HT-29 (cell line): ENCODE measurements at places on chromosomes 4 and X. TPM values are rescaled to one million over a fixed set of nuclear protein-coding genes. Genes with fewer than 3 reads are reported as not detected.

GRCh38 chr4:123699880-123700771, 303.5 kb downstream of the SPRY1 start:
- no peak for DNase-seq

Gene SLC25A43
- total RNA-seq: 9.0 and 11.3 TPM in 2 replicates

Gene PGRMC1
- 169 and 172 TPM in 2 replicates for total RNA-seq

DNA sequence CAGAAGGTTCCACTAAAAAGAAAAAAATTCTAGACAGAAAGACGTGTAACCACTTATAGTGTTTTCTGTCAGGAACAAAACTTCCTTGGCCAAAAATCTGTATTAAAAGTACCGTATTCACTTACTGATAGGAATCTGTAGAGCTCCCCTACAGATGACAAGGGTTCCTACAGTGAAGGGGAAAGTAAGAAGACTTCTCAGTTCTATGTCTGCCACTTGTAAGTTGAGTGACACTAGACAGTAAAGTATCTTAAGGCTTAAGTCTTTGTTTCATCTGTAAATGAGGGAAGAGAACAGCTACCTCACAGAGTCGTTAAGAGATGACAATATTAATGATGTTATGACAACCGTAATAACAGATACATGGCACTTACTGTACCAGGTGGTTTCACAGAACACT, 3.3 kb downstream of the COQ2 start:
- peak; percentile 16 for DNase-seq

Gene P2RY8
- not detected in 2 replicates for total RNA-seq

DNA sequence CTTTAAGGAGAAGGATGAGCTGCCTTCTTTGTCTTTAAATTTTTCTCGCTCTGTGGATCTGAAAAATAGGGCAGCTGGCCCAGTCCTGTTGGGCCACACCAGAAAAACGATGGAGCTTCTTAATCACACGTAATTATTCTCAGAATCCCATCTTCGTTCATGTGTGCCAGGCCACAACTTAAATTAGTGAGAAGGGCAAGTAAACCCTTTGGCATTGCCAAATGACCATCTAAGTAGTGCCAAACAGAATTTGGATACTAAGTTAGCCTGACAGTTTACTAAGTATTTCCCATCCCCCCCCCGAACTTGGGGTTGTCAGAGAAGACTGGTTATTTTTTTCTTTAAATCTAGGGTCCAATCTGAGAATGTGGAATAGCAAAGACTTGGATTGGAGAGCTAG, 62.0 kb downstream of the CASP3 start:
- DNase-seq: no peak

DNA sequence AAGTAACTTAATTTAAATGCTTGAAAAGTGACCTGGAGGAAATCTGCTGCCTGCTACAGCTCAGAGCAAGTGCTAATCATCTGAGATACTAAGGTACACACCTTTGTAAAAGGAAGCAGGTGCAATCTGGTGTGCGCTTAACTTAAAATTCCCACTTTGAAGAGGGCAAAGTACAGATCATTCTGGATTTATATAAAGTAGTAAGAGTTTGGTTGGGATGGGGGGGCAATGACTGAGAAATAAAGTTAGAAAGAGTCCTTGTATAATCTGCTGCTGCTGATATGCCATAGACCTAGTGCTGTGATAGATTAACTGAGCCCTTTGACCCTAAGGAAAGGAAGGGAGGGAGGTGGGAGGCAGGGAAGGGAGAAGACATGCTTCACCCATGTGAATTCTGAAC, 141.0 kb downstream of the MTNR1A start:
- DNase-seq: no peak

DNA sequence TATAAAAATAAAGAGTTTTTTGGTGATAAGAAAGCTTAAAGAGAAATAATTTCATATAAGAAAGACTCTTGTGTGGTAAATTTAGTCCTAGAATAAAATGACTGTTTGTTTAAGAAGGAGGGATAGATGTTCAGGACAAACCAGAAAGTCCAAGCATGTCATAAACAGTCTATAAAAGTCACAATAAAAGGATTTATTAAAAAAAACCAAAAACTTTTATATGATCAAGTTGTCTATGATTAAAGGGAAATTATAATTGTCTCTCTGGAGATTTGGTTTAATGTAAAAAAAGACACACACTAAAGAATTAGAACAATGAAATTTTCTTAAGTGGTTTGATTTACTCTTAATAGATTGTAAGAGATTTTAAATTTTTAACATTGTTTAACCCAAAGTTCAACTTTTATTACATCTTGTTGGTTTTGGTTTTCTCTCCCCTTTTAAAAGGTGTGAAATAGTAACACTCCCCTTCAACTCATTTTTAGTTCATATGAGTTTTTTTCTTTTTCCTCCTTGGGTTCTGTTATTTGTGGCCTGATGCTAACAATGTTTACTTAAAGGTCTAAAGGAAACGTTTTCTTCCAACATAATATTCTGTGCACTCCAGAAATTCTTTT, 89.7 kb downstream of the PDHA2 start:
- no peak for DNase-seq

Gene TXK
- 0.89 and 1.7 TPM in 2 replicates for total RNA-seq

Gene CLNK
- total RNA-seq: not detected in 2 replicates

DNA sequence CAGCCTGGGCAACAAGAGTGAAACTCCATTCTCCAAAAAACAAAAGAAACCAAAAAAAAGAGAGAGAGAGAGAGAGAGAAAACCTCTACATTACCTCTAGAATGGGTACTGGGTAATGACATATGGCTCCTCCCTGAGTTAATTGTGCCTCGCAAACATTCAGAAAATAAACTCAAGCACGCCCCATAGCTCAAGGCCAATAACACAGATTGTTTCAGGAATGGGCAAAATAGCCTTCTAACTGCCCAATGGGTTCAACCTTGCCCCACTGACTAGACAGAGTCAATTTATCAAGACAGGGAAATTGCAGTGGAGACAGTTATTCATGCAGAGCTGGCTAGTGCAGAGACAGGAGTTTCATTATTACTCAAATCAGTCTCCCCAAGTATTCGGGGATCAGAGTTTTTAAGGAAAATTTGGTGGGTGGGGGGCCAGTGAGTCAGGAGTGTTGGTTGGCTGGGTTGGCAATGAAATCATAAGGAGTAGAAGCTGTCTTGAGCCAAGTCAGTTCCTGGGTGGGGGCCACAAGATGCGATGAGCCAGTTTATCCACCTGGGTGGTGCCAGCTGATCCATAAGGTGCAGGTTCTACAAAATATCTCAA, 25.1 kb downstream of the NIPAL1 start:
- DNase-seq: no peak

GRCh38 chrX:98607739-98608138, 1724.0 kb downstream of the RPA4 start:
- DNase-seq: no peak

DNA sequence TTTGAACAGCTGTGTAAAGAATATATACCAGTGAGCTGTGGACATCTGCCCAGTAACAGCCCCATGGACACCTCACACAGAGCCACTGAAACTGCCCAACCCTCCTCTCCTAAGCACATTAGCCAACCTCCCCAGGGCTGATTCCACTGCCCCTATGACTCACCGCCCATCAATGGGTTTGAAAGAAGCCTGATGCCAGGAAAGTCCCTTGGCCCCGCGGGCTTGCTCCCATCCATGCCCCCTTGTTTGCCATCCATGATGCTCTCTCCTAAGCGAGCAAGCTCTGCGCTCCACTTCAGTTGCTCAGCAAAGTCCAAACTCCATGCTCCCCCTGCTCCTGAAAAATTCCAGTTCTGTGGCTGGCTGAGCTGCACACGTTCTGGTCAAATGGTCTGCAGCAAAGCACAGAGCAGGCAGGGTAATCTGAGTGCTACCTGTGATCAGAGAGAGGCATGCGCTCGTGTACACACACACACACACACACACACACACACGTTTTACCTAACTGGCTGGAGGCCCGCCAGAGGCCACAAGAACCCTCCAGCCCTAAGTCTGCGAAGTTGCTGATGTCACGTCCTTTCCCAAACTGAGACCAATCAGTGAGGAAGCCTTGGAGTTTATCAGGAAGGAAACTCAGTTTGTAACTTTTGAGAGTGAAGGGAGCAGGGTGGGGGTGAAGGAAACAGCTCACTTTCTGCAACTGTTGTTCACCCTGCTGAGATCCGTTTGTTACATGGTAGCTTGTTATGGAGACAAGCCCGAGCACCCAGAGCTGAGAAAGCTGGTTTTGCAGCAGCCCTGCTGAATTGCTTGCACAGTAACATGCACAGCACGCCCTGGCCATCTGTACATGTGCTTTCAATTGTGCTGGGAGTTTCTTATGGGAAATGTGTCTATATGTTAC, at the start of gene ASB9:
ASB9 (minus strand) TSS at position 466 of the 904 bp plus-strand sequence; CDS start at position 257, 209 bp downstream.
- peak; percentile 24 for DNase-seq

Gene SERTM2
- not detected in 2 replicates for total RNA-seq

Gene PDE6B
- total RNA-seq: not detected in 2 replicates

DNA sequence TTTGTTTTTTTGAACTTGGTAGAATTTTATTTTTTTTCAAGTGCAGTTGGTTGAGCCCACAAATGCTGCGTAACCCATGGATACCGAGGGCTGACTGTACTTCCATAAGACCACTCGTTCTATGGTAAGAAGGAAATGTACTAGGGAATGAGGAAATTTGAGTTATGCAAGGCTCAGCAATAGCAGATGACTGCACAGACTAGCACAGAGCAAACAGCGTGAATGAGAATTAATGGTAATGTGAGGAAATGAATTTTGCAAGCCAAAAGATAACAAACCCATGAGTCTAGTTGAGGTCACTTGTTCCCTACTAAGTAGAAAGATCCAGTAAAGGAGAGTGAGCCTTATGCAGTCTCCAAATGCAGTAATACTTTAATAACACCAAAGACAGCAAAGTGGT, 17.4 kb downstream of the GSPT2 start:
- DNase-seq: no peak

GRCh38 chr4:85707611-85708010, 232.7 kb downstream of the ARHGAP24 start:
- DNase-seq: no peak

DNA sequence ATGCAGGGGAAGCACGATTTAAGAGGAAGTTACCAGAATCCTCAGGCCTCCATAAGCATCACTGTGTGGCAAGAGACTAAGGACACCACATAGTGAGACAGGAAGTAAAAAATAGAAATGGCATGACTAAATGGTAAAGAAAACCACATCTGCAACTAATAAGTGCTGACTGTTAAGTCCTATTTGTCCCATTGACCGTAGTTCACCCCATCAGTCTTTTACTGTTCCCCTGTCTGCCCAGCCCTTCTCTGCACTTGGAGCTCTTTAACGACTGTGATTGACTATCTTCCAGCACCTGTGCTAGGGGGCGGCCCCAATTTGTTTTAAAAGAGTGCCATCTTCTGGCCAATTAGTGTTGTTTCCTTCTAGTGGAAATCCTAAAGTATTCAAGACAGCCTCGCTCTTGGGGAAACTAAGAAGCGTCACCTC, 94.2 kb downstream of the MAOA start:
- DNase-seq: peak; percentile 88

DNA sequence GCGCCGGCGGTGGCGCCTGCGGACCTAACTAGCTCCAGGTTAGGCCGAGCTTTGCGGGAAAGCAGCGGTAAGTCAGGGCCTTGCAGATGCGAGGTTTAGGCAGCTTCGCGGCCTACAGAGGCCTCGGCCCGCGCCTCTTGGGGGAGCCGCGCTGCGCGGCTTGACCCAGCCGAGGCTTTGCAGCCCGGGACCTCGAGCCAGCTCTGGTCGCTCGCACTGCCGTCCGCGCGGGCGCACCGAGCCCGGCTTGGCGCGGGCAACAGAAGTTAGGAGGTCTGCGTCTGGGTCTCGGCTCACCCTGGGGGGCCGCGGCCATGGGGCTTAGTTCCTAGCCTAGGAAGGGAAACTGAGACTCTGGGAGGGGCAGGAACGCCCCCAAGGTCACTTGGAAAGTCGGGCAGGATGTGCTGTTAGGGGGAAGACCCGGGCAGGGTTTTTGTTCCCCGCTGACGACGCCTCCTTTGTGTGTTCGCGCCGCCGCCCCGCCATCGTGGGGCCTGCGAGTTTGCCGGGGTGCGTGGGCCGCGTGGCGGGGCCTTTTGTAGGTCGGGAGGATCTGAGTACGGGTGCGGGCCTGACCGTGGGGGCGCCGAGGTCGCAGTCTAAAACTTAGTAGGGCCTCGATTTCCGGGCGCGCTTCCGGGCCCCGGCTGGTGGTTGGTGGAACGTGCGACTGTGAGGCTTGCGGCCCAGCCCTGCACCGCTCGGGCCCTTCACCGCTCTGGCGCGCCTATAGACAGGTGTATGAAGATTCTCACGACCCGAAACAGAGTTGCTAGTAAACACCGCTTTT, 482 bp downstream of the RNF4 start:
- DNase-seq: peak; percentile 50

GRCh38 chr4:147516133-147516532, 35.2 kb downstream of the EDNRA start:
- no peak for DNase-seq

- peak; percentile 73 for DNase-seq
Measured at GRCh38 chrX:64394874-64395567, at the start of gene MTMR8. MTMR8 (minus strand) TSS chrX:64395452; CDS start chrX:64395363, 89 bp downstream.

DNA sequence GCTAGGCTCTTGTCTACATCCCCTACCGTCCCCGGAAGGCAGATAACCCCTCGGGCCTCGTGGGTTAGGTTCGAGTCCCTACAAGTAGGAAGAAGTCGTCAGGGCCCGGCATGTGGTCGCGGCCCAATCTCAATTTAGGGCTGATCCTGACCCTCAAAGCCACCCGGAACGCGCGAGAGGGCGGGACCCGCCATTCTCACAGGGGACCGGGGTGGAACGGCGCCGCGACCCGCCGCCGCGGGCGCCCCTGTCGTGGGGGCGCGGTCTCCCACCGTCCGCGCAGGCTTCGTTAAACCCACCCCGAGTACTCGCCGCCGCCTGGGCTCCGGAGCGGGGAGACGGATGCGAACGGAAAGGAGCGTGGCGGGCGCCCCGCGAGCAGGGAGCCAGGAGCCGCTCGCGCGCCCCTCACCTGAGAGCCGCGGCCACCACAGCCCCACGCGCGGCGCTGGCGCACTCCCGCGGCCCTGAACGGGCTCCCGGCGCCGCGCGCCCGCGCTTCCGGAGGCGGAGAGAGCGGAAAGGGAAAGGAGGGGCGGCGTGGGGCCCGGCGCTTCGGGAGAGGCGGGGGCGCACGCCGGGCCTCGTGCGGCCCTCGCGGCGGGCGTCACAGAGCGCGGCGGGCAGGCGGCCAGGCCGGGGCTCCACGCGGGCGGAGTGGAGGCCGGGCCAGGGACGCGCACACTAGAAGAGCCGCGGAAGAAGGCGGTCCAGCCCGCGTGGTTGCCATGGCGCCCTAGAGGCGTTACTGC, at the start of gene CFAP97:
CFAP97 (minus strand) TSS at position 515 of the 752 bp plus-strand sequence. CDS start 12,804 bp downstream, outside the sequence.
- peak; percentile 80 for DNase-seq

GRCh38 chrX:33195698-33196097, 15.7 kb downstream of the DMD start:
- no peak for DNase-seq

GRCh38 chr4:58587856-58588255, 1477.7 kb upstream of the IGFBP7 start:
- peak; percentile 72 for DNase-seq

DNA sequence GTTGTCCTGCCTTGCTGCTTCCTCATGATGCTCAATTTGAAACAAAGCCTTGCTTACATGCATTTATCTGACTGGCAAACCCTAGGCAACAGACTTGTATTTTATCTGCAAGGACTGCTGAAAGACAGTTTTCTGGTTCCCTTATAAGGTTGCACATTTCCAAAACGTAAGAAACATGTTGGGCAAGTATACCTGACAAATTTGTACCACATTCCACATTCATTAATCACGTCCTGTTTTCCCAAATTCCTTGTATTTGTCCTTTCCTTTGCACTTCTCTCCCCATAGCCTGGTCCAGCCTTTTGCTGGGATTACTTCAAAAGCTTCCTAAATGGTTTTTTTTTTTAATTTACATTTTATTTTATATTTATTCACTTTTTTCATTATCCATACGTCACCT, 310.1 kb downstream of the PPP3CA start:
- DNase-seq: no peak

GRCh38 chr4:187550256-187550950, 445.2 kb upstream of the ZFP42 start:
- DNase-seq: no peak

Gene GRIPAP1
- total RNA-seq: 24.6 and 26.4 TPM in 2 replicates

GRCh38 chr4:109942292-109942926, 29.7 kb downstream of the EGF start:
- no peak for DNase-seq
